ENCODE measurements at places on chromosomes 3 and 15.

DNA sequence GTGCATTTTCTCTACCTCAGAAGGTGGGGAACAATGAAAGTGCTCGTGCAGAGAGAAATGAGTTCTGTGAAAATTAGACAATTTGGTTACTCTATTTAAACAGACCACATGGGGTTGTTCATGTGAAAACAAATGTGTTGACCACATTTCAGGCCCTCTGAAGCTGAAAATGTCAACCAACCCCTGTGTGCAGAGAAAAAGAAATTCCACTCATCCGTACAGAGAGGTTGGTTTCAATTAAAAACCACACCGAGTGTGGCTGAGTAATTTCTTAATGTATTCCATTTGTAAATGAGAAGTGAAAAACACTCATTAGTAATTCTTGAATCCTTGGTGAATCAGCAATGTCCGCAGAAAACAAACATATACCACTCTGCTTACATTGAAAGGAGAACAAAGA, 46.9 kb upstream of the SLC7A14 start:
- DNase-seq: no peak

DNA sequence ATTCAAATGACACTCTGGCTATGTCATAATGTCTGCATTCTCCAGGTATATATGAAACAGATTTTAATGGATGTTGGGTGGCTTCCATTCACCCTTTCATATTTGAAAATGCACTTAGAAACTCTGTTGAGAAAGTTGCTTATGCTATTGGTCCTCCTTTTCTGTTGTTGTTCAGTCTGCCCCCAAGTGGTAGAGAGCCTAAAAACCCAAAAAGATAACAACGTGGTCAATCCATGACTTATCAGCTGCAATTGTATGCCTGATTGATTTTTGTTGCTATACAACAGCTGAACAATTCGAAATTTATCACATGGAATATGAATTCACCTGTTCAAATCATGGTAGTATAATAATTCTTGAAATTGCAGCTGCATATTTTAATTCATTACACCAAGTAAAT, 279.8 kb downstream of the ROBO2 start:
- no peak for DNase-seq

- DNase-seq: no peak
Measured at GRCh38 chr15:98740295-98740694, 92.0 kb downstream of the IGF1R start.

DNA sequence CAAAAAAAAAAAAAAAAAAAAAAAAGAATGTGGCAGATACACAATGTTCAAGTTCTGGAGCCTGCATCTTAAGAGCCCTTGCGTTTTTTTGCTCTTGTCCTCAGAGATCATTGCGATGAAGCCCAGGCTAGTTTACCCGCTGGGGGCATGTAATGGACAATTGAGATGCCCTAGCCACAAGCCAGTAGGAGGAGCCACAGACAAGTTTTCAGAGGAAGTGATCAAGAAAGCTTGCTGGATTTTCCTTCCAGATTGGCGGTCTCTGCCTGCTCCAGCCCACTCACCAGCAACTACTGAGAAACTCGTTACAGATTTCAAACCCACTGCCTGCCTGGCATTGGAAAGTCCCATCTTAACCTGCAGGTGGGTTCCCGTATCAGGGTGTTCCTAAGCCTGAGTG, 192.1 kb upstream of the EOMES start:
- DNase-seq: peak; percentile 32

DNA sequence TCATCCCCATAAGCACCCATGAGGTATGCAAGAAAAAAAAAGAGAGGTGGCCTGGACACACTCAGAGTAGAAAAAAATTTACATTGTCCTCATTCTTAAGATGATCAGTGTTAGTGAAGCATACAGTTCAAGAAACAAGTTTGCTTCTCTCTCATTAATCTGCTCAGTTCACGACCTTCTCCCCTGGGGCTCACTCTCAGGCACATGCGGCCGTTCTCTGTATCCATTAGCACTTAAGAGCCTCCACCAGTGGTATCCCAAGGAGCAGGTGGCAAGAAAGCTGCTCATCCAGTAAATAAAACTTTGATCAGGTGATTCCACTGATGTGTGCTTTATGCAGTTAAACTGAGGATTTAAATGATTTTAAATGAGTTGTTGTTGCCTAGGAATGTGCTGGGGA, 57.4 kb downstream of the ARHGAP31 start:
- DNase-seq: no peak

GRCh38 chr3:148901987-148902791, 37.1 kb downstream of the CPA3 start:
- DNase-seq: peak; percentile 65

DNA sequence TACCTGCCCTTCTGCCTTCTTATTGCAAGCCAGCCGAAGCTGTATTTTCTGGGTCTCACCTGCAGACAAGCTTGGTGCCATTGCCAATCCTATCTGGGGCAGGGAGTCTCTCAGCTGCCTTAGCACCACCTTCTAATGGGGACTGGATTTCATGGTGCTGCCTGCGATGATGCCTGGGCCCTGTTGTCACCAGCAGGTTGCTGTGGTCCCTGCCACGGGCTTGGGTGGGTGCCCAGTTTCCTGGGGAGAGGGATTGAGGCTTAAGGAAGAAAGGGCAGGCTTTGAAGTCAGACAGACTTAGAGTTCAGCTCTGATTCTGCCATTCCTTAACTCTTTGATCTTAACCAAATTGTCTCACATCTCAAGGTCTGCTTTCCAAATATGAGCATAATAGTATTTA, 87.4 kb upstream of the CD96 start:
- no peak for DNase-seq

DNA sequence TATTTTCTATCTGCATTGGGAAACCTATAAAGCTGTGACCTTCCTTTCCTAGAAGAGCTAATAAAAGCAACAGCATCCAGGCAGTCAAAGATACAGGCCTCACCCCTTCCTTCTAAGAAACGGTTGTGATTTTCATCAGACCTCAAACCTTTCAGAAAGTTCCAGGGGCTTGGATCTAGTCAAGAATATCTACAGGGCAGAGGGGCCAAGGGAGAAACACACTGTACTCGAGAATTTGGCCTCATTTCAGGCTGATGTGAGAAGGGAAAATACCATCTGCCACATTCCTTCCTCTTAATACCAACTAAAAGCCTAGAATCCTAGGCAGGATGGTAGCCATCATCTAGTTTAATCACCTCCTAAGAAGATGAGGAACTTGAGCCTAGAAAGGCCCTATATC, 24.5 kb upstream of the BCL6 start:
- no peak for DNase-seq

- DNase-seq: peak; percentile 39
Measured at GRCh38 chr15:50135031-50135551, 16.1 kb upstream of the ATP8B4 start.

DNA sequence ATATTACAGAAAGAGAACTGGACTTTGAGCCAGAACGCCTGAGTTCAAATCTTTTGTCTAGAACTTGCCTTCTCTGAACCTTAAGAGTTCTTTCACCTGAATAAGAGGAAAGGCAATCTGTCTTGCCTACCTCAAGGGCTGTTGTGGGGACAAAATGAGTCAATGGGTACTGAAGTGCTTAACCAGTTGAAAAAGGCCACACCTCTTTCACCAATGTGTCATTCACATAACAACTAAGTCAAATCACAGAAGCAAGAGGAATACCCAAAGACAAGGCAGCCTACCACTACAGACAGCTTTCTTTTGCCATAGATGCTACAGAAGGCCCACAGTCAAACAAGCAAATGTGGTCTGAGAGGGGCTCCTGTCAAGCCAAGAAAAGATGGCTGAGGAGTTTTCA, 39.7 kb downstream of the NBEAL2 start:
- peak; percentile 47 for DNase-seq

- no peak for DNase-seq
Measured at GRCh38 chr3:12992629-12993516, 80.4 kb downstream of the IQSEC1 start.

DNA sequence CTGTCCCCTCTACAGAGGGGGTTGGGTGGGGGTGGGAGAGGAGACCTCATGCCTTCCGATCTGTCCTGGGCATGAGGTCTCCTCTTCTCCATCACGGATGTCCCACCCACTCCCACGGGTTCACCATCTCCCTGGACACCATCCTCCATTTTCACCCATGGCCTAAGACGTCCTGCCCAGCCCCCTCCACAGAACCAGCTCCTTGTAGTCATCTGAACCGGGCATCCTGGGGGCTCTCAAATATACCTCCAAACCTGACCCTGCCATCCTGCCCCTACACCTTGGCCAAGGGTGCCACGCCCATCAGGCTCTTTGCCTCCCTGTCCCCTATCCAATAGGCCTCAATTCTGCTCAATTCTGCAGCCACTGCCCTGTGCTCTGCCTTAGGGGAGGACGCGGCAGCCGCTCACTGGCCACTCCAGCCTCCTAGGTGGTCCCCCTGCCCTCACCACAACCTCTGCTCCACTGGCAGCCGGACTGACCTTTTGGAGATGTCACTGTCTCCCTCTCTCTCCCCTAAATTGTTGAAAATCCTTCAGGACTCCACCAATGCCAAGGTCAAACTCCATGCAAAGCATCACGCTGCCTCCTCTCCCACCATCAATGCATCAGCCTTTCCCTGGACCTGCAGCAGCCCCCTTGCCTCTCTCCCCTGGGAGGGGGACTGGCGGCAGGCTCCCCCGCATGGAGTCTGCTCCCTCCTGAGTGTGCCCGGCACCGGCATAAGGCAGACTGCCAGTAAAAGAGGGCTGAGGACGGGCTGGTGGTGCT, 9.4 kb upstream of the ANPEP start:
- DNase-seq: no peak

DNA sequence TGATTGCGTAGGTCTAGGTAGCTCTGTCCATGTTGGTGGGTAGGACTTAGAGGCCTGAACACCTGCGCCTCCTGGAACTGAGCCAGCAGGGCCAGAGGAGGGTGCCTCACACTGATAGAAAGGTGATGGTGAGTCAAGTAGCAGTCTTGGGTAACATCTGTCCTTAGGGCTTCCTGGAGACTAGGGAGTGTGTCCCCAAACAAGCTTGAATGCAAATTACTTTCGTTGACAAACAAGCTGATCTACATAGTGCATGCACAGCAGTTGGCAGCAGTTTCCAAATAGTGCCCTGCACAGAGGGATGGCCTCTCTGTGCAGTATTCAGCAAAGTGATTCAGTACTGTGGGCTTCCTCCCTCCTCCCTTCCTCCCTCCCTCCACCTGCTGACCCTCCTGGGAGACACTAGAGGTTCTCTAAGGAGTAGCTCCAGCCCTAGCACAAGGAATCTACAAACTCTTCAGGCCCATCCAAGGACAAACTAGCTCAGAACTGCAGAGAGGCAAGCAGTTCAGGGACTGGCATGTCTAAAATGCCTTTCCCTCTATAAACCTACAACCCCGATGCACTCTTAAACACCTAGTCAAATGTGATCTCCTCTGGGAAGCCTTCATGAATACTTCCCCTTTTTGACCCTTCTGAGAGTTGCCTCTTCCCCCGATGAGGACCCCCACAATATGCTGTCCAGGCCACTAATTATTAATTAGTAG, 61.0 kb downstream of the TLE3 start:
- DNase-seq: no peak

DNA sequence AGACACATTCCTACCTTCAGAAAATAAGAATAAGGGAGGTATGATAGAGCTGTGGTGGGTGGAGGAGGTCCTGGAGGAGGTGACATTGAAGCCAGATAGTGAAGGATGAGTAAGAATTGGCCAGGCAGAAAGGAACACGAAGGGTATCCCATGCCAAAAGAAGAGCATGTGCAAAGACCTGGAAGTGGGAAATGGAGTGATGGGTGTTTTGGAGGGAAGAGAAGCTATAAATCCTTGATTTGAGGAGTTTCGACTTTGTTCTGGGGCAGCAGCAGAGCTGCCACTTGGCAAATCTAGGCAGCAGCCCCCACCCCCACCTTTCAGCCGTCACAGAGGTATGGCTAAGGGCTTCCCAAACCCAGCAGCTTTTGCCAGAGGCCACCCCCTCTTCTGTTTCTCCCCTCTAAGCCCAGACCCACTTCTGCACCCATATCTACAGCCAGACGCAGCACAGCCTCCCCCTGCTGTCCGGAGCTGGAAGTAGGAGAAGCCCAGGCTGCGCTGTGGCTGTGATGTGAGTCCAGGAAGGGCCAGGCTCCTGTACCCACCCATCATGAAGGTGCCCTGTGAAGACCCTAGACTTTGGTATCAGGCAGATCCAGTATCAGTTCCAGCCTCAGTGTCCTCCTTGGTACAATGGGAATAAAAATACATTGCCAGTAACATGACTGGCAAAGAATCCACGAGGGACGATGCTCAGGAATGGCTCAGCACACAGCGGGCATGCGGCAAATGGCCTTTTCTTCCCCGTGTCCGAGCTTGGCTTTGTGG, 188.7 kb upstream of the LINGO1 start:
- DNase-seq: peak; percentile 54

DNA sequence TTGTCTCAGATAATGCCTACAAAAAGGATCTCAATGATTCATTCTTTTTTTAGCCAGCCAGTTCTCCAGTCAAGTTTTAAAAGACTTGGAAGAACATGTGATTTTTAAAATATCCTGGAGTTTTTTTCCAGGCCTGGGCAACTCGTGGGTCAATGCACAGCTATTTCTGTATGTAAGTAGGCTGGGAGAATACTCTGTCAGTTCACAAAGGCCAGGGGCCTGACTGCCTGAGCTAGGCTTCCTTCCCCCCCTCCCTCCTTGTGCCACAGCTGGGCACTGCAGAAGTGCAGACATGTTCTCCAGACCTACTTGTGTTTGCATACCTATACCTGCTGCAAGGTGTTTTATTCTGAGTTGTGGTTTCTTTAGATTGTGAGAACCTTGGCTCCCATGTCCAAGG, 43.7 kb downstream of the CTDSPL start:
- no peak for DNase-seq

- DNase-seq: no peak
Measured at GRCh38 chr3:50405249-50405648, 45.9 kb upstream of the TMEM115 start.

GRCh38 chr15:79602180-79602579, 170.0 kb downstream of the MINAR1 start:
- no peak for DNase-seq

GRCh38 chr3:51522273-51522962, 16.1 kb upstream of the RAD54L2 start:
- no peak for DNase-seq

GRCh38 chr3:106068381-106068780, 199.6 kb upstream of the CBLB start:
- no peak for DNase-seq

- DNase-seq: no peak
Measured at GRCh38 chr3:133620066-133620784, 41.5 kb downstream of the TOPBP1 start.

DNA sequence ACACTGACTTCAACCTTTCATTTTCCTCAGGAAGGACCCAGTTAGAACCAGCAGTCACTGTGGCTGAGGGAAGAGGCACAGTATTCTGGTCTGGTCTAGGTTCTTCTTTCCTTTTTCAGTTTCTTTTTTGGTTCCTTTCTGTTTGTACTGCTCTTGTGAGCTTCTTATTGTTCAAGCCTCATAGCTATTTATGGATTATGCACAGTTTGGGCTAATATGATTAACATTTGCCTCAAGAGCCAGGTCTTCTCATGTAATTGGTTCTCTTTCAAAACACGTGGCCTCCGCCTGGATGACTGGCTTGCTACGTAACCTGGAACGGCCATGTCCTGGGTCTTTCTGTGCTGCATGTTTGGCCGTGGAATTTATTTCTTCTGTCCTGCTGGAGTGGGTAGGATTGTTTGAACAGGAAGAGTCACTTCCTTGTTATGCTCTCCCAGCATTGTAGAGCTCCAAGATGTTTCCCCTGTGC, 43.3 kb downstream of the RBMS3 start:
- peak; percentile 88 for DNase-seq

- peak; percentile 98 for DNase-seq
Measured at GRCh38 chr3:159128628-159129027, 326.8 kb downstream of the MFSD1 start.

All from HT1080 (cell line).